ENCODE measurements at places on chromosomes 1 and 21. TPM values are rescaled to one million over a fixed set of nuclear protein-coding genes. Genes with fewer than 3 reads are reported as not detected.

ERICH3 gene
- total RNA-seq: not detected

TMEM51 gene
- total RNA-seq: 38.6 TPM

KCNK1 gene
- 20.7 TPM for total RNA-seq

EVA1C gene
- total RNA-seq: 53.0 TPM

LCE1D gene
- not detected for total RNA-seq

Measured in A549 treated with GW870086 at 1 μM for 4 hours (cell line).